ENCODE measurements at places on chromosomes 5 and 9. TPM values are rescaled to one million over a fixed set of nuclear protein-coding genes. Genes with fewer than 3 reads are reported as not detected.

DNA sequence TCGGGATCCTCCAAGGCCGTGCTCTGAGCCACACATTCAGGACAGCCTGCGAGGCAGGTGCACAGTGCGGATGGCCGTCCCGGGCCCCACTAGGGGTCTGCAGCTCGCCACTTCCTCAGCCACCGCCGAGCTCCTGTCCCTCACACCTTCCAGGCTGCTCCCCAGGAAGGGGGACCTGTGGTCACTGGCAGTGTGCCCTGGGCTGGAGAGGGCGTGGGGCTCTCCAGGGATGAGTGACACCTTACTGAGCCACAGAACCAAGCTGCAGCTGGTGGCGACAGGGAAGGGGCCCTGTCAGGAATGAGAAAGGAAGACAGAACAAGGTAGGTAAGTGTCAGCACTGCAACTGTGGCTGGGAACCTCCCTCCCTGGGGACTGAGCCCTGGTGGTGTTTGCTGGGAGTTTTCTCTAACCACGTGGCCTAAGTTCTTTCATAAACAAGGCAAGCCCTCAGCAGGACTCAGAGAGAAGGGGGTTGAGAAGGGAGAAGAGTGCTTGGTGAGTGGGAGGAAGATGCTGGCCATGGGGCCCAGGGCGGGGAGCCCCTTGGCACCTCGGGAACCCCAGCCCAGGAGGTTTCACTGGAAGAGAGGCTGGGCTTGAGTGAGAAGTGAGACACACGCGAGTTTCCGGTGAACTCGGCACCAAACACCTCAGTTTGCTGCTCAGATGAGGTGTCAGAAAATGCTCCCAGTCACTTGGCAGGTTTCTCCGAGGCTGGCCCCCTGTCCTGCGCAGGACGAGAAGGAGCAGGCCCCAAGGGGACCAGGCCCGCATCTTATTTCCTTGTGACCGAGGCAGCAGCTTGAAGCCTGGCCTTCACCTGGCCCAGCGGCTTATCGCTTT is 5.2 kb downstream of the IL13 start:
- peak; percentile 66 for DNase-seq
- no peaks in the 10 kb centered on the region for H3K27me3 ChIP-seq
- no peak overlapping the region for H3K4me3 ChIP-seq
- H3K36me3 ChIP-seq, result no peaks in the 10 kb centered on the region
- H3K4me1 ChIP-seq, result peaks cover 61% of the 10 kb centered on the region

DNA sequence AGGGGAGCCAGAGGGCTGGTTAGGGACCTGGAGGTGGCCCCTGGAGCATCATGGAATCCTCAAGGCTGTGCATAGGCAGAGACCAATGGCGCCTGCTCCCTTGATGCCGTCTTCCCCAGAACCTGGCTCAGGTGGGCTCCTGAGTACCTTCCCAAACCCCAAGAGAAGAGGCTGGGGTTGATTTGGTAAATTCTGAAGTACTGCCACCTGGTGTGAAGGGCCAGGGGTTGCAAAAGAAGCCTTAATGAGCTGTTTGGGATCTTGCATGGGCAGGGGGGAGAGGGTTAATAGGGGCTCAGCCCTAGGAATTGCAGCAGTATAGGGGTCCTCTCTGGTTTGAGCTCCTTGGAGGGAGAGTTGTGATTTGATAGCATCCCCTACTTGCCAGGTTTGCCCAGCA is 52.1 kb downstream of the CYSTM1 start:
- H3K27ac ChIP-seq, result no peak overlapping the region
- no peaks in the 10 kb centered on the region for H3K36me3 ChIP-seq
- no peak for DNase-seq
- H3K27me3 ChIP-seq, result no peaks in the 10 kb centered on the region
- H3K4me3 ChIP-seq, result no peak overlapping the region

DNA sequence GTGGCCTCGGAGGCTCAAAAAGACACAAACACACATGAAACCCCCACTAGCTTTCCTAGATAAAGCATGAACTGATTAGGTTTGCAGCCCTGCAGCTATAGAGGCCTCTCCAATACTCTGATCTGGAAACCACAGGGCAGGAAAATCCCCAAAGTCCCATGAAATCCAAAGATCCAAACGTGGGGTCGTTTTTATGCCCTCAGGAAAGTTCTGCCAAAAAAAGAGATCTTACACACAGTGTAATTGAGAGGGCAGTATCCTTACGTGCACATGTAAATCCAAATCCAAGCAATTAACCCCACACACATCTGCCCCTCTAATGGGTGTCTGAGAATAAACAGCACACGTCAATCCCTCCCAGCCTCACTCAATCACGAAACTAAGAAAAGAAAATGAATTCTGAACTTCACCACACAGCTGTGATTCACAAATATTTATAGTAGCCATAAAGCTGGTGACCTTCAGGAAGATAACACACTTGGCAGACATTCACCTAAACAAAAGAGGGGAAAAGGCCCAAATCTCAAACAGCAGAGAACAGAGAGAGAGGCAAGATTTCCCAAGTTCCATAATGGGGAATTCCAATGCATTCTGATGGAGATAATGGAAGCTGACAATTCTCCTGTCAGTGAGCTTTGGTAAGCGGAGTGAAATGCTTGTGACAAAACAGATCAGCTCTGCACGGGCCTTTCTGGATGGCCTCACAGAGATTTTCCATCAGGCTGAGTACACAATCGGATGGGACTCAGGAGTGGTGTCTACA is 114.2 kb downstream of the SEMA5A start:
- DNase-seq, result no peak
- no peaks in the 10 kb centered on the region for H3K27me3 ChIP-seq
- no peaks in the 10 kb centered on the region for H3K4me1 ChIP-seq
- no peak overlapping the region for H3K4me3 ChIP-seq

Gene TCF7
- 7.0 TPM for total RNA-seq

Gene PCDHB3
- total RNA-seq, result not detected

GRCh38 chr5:6048746-6049145 is 329.6 kb downstream of the MED10 start:
- no peak overlapping the region for H3K27ac ChIP-seq
- no peak overlapping the region for H3K4me3 ChIP-seq
- H3K4me1 ChIP-seq, result no peaks in the 10 kb centered on the region
